Activated naive CD8-positive, alpha-beta T cell treated with anti-CD3 and anti-CD28 coated beads, Interleukin-2, amount 50 U/mL, for 24 hours (primary cell): ENCODE measurements at places on chromosomes 7 and 10.
A peak's percentile ranks its signal among the peaks of the same experiment; 100 is the strongest.

DNA sequence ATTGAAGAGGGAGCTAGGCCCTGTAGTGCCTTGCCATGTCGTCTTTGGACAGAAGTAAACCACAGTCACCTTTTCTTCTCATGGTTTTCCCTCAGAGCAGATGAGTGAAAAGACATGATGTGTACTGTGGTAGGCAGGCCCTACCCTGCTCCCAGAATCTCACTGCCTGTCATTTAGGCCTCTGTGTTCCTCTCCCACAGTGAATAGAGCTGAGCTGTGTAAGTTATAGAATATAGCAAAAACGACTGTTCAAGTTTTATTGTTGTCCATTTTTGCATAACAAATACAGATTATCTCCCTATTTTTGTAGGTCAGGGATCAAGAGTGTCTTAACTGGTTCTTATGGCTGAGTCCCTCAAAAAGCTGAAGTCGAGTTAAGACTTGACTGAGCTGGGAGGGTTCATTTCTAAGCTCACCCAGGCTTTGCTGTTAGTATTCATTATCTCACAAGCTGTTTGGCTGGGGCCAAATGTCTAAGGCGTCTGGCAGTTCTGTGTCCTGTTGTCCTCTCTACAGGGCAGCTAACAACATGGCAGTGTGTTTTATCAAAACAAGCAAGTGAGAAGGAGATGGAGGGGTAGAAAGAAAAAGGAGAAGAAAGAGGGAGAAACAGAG, 780.9 kb upstream of the POM121L12 start:
- DNase-seq = no peak

DNA sequence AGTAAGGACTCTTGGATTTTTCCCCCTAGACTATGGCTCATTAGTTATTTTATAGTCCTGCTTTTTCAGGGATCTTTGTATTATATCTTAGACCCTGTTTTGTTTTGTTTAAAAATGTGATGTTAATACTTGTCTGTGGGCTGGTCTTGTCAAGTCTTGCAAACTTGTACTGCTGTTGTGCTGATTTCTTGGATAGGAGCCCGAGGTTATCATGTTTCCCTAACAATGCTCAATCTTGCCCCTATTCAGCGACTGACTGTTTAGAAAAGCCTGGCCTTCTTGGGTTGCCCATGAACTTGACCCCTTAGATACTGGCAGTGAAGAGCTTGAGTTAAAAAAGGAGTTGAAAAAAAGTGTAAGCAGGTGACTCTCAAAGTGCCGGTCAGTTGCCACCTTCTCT, 115.7 kb downstream of the KIAA1217 start:
- no peak for DNase-seq

GRCh38 chr10:19815036-19815730, 1.0 kb upstream of the PLXDC2 start:
- DNase-seq = peak; percentile 2

DNA sequence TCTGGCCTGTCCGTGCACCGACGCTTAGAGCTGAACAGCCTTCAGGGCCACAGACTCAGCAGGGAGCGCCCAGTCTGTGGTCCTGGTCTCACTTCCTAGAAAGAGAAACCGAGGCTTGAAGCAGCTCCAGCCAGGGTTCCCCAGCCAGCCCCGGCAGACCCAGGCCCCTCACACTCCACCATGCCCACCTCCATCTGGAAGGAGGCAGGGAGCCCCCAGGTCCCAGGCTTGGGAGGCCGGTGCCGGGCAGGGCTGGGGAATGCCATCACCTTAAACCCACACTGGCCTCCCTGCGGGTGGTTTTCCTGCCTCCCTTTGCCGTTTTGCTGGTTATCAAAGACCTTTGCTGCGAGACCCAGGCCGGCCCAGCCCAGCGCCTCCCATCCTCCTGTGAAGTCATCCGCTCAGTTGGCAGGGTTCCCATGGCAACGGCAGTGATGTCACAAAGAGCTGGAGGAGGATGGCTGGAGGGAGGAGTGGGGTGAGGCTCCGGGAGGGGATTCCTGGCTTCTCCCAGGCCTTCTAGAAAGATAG, 24.0 kb downstream of the ELFN1 start:
- DNase-seq = no peak

- DNase-seq = no peak
Measured at GRCh38 chr10:76080991-76081390, 649.6 kb downstream of the LRMDA start.

GRCh38 chr10:9149134-9149533, 1094.6 kb downstream of the GATA3 start:
- no peak for DNase-seq
